HTR-8/SVneo (cell line): ENCODE measurements at places on chromosomes 2 and 18.

DNA sequence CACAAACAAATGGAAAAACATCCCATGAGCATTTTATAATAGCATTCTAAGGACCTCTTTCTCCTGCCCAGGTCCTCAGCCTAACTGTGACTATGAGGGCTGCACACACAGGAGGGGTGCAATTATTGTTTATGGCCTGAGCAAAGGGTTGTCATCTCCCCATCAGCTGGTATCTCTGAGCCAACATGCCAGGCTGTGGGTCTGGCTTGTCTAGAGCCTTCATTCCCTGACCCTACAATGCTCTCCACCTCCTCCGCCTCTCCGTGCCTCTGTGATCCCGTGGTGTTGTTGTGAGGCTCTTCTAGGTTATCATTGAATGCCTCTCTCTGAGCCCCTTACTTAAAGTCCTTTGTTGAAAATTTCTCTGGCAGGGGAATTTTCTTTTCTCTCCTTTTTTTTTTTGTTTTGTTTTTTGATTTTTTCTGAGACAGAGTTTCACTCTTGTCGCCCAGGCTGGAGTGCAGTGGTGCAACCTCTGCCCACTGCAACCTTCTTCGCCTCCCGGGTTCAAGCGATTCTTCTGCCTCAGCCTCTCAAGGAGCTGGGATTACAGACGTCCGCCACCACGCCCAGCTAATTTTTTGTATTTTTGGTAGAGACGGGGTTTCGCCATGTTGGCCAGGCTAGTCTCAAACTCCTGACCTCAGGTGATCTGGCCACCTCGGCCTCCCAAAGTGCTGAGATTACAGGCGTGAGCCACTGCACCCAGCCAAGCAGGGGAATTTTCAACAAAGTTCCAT, 126.4 kb downstream of the SMAD7 start:
- DNase-seq: no peak

- DNase-seq: no peak
Observed at GRCh38 chr2:130963196-130963848, 126.6 kb downstream of the ARHGEF4 start.

DNA sequence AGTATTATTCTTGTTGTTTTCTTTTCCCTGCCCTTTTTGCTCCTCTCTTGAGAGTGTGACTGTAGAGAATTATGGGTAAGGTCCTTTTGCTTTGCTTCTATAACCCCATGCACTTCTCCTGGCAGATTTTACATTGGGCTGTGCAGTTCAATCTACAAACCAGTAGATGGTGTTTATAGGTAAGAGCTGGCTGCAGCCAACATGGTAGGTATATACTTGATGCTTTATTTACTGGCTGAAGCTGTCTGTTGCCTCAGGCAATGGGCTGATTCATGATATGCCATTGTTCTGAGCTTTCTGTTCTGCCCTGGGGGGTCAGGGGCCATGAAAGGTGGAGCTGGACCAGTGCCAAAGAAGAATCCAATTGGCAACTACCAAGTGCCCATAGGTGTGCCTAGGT, 48.3 kb upstream of the MYL1 start:
- DNase-seq: no peak

DNA sequence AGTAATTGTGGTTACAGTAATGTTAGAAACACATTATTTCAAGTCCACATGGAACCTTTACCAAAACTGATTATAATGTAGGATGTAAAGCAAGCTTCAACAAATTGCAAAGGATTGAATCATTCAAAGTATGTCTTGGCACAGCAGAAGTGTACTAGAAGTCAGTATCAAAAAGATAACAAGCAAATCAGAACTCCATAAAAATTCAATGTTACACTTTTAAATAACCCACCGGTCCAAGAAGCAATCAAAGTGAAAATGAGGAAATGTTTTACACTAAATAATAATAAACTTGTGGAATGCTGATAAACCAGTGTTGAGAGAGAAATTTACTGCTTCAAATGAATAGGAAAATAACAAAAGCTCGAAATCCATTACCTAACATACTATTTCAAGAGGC, 47.7 kb downstream of the TTC21B start:
- no peak for DNase-seq

GRCh38 chr2:100992262-100992661, 9.8 kb upstream of the RPL31 start:
- DNase-seq: no peak

- DNase-seq: no peak
Observed at GRCh38 chr2:146317959-146318358, 1526.9 kb upstream of the ACVR2A start.

GRCh38 chr2:11346023-11346482, 1.6 kb upstream of the ROCK2 start:
- DNase-seq: no peak

DNA sequence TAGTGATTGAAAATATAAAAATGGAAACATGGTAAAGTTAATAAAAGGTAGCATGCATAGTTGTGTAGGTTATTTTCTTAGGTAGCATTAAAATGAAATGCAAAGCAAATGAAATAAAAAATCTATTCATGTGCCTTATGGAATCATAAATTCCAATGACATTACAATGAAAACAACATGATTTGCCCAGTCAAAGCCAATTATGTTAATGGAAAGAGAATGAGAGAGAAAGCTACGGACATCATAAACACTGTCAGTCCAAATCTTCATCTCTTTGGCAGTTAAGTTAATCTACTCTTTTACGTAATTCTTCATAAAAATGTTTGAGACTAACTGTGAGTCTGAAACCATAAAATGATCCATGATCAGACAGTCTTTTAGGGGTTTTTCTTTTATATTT, 636.7 kb upstream of the SYT4 start:
- DNase-seq: no peak

GRCh38 chr2:109031476-109032228, 42.6 kb upstream of the EDAR start:
- no peak for DNase-seq

DNA sequence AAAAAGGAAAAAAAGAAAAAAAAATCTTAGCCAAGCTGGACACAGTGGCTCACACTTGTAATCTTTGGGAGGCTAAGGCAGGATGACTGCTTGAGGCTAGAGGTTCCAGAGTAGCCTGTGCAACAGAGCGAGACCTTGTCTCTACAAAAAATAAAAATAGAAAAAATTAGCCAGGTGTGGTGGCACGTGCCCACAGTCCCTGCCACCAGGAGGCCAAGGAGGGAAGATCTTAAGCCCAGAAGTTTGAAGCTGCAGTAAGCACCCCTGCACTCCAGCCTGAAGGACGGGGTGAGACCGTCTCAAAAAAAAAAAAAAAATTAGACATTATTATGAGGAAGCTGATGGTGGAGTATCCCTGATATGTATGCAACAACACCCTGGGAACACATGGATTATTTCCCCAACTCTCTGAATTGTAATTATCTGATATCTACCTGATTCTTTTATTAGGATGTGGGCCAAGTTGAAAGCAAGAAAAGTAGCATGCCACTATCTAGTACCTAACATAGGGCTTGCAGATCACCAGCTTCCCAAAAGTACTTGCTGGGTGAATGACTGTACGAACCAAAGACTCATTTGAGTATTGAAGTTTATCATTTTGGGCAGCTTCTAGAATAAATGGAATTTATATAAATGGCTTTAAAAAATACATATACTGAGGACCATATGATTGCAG, 140.9 kb downstream of the TCF4 start:
- no peak for DNase-seq

- DNase-seq: no peak
Observed at GRCh38 chr18:24669502-24669901, 209.1 kb downstream of the HRH4 start.

- no peak for DNase-seq
Observed at GRCh38 chr2:118974103-118974993, 32.4 kb downstream of the MARCO start.

GRCh38 chr2:99414566-99414965, 75.3 kb downstream of the REV1 start:
- no peak for DNase-seq

DNA sequence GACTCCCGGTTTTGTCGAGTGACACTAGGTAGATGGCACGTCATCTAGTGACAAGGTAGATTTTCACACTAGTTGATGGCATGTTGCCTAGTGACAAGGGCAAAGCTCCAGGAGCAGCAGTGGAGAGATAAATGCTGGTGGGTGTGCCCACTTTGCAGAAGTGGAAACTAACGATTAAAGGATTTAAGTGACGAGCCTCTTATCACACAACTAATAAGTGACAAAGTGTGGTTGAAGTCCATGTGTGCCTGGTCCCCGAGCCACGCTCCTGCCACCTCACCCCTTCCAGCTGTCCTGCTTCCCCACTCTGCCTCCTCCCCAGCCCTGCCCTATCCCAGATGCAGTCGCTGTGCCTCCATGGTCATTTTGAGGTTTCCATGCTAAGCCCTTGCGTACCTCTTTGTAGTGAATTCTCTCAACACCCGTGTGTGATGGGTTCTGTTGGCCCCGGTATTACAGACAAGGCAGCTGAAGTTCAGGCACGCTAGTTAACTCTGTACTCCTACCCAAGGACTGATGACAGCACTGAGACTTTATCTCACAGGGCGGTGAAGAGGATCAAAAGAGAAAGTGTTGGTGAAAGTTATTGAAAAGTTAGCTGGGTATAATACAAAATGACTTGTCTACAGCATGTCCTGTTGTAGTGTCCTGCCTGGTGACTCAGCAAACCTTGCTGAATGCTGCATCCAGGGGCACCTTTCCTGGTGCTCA, 113.4 kb upstream of the GLI2 start:
- no peak for DNase-seq

DNA sequence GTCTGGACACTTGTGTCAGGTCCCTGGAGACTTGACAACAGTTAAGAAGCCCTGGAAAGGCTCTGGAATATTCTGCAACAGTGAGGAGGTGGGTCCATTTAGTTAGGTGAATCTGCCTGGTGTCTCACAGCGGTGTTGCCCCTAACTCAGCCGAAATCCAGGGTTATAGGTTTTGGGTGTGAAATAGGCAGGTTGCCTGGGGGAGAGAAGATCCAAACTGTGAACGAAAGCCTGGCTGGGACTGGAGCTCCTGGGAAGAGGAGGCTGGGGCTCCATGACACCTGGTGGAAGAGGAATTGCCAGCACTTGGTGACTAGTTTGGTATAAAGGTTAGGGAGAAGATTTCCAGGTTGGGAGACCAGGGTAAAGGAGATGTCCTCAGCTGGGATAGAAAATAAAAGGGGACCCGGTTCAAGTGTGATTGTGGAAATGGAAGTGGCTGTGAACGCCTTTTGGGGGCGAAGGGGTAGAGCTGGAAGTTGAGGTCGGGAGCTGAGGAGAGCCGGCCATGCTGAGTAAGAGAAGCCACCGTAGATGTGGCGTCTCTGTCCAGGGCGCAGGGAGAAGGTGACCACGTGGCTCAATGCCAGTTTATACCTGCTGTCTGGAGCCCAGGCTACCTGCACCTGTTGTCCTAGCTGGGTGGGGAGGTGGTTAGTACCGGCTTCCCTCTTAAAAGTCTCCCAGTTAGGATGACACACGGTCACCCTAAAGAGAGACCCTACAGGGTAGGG, 3.0 kb upstream of the GAREM2 start:
- DNase-seq: no peak

DNA sequence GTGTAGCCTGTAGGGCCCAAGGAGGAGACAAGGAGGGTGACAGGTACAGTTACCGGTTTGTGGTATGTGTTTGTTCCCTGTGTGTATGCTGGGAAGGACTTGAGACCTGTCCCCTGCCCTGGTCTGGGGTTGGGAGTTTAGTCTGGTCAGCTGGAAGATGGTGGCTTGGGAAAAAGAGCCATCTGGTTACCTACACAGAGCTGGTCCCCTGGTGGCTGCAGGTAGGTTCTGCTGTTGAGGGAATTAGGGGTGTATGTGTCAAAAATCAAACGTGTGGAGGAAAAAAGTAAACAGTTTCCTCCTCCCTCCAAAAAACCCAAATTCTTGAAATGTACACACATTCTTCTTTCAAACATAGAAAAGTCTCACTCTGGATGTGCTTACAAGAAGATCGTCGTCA, 24.3 kb downstream of the PTMA start:
- DNase-seq: no peak

DNA sequence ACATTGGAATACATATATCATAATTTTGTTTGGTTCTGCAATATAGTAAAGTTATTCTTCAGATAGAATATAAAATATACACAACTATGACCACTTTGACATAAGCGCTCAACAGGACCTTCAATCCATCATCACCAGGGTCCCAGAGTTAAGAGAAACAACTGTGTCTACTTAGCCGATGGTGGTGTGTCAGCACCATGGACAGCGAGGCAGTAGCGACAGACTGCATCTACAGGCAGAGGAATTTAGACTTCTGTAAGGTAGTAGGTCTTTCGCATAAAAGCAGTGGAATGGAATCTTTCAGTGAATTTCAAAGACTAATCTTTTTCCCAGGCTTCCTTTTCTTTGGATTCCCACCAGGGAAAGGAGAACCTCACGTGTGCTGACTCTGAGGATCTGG, 20.5 kb upstream of the LRPPRC start:
- peak; percentile 62 for DNase-seq

GRCh38 chr18:6785001-6785400, 55.5 kb downstream of the ARHGAP28 start:
- peak; percentile 21 for DNase-seq

DNA sequence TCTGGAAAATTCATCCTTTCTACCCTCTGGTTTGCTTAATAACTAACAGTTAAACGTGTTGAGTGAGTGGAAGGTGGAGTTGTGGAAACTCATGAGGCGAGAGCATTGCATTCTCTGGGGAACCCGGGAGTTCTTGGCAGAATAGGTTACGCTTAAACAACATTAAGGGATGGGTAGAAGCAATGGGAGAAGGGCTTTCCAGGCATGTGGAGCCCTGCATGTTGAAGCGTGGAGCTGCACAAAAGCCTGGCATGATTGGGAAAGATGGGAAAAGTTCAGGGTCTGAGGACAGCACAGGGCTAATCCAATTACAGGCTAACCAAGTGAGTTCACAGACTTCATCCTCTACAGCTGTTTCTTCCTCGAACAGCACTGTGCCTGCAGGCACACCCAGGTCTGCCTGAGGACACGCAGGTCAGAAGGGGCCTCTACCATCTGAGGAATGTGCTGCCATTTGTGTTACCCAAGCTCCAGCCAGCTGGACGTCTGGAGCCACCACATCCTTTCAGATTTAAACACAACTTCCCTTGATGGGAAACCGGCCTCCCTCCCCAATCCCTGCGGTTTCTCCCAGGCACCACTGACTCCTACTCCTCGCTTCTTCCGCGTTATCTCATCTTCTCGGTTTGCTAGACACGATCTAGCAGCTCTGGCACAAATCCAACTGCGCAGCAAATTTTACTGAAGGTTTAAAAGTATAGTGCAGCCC, 164.2 kb downstream of the ANTXR1 start:
- peak; percentile 89 for DNase-seq

- DNase-seq: no peak
Observed at GRCh38 chr2:144253743-144254142, 266.2 kb downstream of the ZEB2 start.
